ENCODE measurements at places on chromosomes 5 and 9.
A peak's percentile ranks its signal among the peaks of the same experiment; 100 is the strongest.

DNA sequence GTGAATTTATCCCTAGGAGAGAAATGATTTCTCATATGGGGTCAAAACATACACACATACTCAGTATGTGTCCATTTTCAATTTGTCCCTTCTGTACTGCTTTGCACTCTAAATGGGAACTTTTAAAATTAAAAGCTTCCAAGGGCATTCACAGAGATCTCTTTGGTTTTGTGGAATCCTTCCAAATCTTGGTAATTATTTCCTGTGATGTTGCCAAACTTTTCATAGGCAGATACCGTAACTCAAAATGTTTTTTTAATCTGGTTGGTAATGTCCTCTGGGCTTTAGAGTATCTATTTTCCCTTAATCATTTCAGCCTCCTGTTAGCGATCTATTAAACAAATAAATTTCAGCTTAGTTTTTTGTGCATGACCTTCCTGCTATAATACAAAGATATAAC, 282.4 kb downstream of the ARHGEF28 start:
- no peak for DNase-seq

- no peak for DNase-seq
These were observed 7.8 kb upstream of the RUSC2 start for GRCh38 chr9:35482071-35482470.

DNA sequence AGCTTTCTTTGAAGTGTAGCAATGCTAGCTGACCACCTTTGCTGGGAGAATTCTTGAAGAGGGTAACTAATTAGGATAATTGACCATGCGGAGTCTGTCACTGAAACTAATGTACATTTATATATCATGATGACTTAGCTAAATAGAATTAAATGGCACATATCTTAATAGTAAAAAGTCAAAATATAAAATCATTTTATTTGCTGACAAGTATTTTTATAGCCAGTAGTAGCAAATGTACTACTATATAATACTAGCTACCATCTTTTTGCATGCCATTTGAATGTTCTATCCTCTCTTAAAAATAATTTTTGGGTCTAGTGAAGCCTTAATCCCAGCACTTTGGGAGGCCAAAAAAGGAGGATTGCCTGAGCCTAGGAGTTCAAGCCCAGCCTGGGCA, 605.8 kb upstream of the COX7C start:
- no peak for DNase-seq

DNA sequence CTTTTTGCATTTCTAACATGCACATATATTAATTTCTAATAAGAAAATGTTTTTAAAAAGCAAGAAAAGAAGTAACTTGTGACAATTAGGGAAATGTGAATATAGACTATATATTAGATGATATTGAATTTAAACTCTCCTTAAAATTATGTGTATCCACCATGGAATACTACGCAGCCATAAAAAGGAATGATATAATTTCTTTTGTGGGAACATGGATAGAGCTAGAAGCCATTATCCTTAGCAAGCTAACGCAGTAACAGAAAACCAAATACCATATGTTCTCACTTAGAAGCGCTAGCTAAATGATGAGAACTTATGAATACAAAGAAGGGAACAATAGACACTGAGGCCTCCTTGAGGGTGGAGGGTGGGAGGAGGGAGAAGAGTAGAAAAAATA, 23.8 kb upstream of the AP3B1 start:
- no peak for DNase-seq

- DNase-seq: peak; percentile 64
These were observed 146.4 kb downstream of the GCNT1 start for GRCh38 chr9:76605321-76605900.

DNA sequence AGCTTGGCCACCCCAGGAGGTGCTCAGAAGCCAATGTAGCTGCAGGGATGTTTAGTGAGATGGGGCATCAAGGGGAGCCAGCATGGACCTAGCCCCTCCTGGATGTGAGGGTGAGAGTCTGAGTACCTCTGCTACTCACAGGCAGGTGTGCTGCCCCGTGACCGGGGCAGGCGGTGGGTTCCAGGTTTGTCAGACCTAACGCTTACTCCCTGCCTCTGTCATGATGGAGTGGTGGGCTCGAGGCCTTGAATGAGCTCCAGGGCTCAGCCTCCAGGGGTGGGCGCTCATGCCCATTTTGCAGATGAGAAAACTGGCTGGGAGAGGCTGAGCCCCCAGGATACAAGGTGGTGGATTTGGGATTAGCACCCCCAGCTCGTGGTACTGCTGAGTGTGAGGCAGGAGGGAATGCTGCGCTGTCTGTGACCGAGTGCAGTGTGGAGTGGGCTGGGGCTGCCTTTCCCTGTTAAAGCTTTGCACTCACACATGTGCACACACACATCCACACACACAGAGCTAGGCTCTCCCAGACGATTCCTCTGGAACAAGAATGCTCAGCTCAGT, 1.5 kb downstream of the RXRA start:
- no peak for DNase-seq

DNA sequence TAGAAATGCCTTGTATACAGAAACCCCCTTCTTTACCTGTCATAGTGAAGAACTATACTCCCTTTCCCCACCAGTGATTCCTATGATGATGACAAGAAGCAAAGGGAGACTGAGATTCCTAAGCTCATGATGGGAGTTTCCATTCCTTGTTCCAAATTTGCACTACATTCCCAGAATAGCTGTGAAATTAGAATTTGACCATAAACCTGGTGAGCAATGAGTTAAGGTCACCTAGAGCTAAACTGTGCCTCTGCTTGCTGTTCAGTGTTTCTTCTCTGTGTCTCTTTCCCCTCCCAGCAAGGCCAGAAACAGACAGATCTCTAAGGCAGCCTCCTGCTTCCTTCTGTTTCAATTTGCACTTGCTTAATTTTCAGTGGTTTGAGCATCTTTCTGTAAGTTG, 332.1 kb downstream of the PIK3R1 start:
- DNase-seq: no peak

DNA sequence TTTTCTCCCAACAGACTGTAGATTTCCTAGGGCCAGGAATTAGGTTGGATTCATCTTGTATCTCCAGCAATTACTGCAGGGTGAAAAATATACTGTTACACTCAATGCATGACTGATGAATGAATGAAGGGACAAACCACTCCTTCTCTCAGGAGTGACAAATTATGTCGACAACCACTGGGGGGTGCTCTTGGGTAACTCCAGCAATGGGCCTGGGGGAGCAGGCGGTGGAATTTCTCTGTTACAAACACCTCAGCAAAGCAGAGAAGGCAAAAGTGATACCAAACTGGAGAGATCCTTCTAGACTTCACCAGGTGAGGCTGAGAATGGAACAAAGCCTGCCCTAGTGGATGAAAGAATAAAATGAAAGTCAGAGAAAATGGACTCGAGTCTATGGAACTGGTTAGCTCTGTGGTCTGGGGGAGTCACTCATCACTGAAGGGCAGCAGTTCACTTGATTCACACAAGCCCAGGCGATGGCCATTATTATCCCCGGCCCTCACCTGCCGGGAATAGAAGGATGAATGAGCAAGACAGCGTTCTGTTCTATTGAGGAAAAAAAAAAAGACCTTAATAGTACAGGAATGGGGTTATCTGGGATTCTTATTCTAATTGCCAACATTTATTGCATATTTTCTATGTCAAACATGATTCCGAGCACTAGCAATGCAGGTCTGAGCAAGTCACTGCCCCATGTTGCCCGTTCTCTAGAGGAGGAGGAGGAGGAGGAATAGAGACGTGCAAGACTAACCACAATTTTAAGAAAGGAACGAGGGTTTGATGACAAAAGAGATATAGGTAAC, 341.1 kb downstream of the ASTN2 start:
- peak; percentile 1 for DNase-seq

- DNase-seq: peak; percentile 20
These were observed 137.1 kb downstream of the FGF1 start for GRCh38 chr5:142548739-142549275.

- DNase-seq: no peak
These were observed 50.3 kb downstream of the MAMDC2 start for GRCh38 chr9:70093944-70094343.

GRCh38 chr9:130982636-130983358, 26.2 kb upstream of the LAMC3 start:
- no peak for DNase-seq

- peak; percentile 82 for DNase-seq
These were observed at the start of gene DOK3 for GRCh38 chr5:177509381-177509951. DOK3 (minus strand) TSS chr5:177509826; CDS start chr5:177509540, 286 bp downstream.

DNA sequence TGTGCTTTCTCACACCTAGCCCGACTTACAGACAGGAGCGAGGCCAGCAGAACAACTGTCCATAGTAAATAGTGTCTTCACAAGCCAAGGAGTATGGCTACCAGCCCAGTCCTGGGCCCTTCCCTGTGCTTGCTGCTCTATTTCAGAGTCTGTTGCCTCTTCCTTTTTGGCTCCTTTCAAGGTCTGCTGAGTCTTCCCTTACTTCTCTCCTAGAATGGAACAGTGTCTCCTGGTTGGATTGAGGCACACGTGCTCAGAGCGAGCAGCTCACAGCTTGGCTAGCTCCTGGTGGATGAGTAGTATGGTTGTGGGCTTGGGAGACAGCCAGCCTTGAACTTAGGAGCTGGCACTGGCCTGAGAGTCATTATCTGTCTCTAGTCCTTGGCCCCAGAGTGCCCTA, 72.8 kb downstream of the TLE4 start:
- no peak for DNase-seq

GRCh38 chr9:111874500-111874899, 22.1 kb upstream of the UGCG start:
- DNase-seq: no peak

GRCh38 chr9:127755061-127756060, 20.3 kb upstream of the TOR2A start:
- DNase-seq: no peak

- peak; percentile 32 for DNase-seq
These were observed 16.2 kb downstream of the FNBP1 start for GRCh38 chr9:130026583-130027340.

GRCh38 chr5:143148771-143149170, 254.7 kb downstream of the NR3C1 start:
- DNase-seq: no peak

GRCh38 chr9:129305246-129305645, 127.2 kb upstream of the IER5L start:
- DNase-seq: no peak

- DNase-seq: no peak
These were observed 2.6 kb downstream of the PDLIM4 start for GRCh38 chr5:132260051-132260450.

- peak; percentile 55 for DNase-seq
These were observed 978 bp downstream of the CFAP157 start for GRCh38 chr9:127707766-127708165.

- DNase-seq: no peak
These were observed 103.3 kb upstream of the ADAMTS19 start for GRCh38 chr5:129356846-129357245.

DNA sequence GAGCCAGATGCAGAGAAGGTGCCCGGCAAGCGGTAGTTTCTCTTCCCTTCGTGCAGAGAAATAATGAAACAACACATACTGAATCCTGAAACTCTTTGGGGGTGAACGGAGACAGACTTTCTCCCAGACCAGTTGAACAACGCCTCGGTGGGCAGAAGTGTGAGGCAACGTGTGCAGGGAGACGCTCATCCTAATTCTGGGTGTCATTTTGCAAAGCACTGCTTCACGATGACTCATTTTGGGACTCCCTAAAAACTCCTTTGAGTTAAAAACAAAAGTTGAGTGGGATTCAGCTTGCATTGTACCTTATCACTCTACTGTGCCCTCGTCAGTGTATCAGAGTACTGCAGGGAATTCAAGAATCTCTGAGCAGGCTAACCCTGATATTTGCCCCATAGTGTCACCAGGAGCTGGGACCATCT, 3.5 kb upstream of the NEK6 start:
- DNase-seq: peak; percentile 51

DNA sequence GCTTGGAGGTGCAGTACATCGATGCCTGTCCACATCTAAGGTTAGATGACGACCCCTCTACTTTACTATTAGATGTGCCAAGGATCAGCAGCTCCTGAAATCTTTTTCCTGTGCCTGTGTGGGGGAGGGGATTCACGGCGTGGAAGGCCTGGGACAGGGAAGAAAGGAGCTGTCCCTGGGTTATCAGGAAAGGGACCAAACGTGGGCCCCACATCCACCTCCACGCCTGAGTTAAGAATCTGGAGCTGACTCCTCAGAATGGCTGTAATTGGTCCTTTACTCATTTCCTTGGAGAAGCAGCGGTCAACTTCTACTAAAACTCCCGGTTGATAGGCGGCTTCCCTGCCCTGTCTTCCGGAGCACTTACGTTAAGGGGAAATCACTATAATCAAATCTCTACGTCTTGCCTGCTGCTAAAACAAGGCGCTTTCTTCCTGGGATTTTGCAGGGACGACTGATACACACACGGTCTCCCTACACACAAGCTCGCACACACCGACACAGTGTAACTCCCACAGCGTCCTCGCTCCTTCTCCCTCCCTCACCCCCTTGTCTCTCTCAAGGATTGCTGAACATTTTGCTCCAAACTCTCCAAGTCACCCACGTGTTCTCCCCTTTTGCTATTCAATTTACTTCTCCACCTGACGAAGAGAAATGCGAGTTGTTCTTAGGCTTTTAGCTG, 1.4 kb downstream of the PDE4D start:
- no peak for DNase-seq

- DNase-seq: no peak
These were observed 17.2 kb downstream of the PPARGC1B start for GRCh38 chr5:149747141-149747832.

DNA sequence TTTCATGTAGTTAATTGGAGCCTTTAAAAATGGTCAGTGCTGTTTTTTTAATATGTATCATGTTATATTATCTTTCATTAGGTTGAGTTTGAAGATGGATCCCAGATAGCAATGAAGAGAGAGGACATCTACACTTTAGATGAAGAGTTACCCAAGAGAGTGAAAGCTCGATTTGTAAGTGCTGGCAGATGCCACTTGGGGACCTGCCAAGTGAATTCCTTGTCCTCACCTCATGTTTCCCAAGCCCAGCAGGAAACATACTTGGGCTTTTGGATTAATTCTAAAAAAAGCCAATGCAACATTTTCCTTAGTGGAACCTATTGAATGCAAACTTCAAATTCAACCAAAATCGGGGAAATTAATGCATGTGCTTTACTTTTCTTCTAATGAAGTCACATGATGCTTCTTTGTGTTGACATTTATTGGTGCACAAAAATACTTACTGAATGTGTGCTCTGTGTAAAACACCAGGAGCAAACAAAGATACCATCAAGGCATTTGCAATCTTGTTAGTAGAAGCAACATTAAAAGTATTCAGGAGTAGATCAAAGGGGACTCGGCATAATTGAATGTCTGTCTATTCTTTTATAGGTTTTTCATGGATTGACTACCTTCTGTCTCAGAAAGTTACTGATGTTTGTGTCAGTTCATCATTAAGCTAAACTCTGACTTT, 412.1 kb downstream of the KDM4C start:
- DNase-seq: no peak
